ENCODE measurements at places on chromosomes 3 and 15. TPM values are rescaled to one million over a fixed set of nuclear protein-coding genes. Genes with fewer than 3 reads are reported as not detected.

DNA sequence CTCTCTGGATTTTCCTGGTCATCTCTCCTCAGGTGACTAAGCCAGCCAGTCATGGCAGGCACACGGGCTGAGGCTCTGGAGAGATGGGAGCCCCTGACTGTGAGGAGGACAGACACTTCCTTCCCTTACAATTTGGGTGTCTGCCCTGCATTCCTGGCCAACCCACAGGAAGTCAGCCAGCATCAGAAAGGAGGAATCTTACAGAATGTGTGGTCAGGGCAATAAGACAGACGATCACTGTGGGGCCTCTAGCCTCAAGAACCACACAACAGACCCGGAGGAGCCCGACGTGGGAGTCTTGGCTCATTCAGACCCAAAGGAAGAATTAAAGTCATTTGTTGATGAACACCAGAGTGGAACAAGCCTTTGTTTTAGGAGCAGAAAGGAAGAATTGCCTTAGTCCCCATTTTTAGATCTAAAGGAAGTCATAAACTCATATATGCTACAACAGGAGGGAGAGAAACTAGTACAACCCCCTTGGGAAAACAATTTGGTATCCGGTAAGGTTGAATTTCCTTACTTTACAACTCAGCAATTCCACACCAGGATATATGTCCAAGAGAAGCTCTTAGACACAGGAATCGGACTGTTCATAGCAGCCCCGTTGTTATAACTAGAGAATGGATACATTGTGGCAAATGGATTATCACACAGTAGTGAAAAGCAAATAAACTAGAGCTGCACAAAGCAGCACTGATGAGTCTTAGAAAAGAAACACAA lies 62.2 kb downstream of the ABTB1 start:
- H3K27me3 ChIP-seq: peaks cover 47% of the 10 kb centered on the region
- no peak for DNase-seq
- no peak overlapping the region for H3K4me3 ChIP-seq
- H3K4me1 ChIP-seq: peaks cover 10% of the 10 kb centered on the region
- H3K36me3 ChIP-seq: no peaks in the 10 kb centered on the region

DNA sequence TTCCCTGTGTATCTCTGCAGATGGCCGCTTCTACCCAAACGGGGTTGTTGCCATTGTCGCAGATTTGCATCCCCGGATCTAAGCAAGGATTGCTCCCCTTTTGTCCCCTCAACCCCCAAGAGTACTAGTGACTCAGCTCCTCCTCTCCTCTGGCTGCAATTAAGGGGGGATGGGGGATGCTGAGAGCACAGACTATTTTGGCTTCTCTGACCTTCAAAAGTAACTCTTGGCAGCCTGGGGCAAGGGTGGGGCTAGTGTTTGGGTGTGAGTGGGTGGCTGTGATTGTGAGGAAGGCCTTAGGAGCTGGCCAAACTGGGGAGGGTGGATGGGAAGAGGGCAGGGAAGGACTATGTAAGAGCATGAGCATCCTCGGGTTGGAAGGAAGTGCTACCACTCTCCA lies 1.2 kb upstream of the MAP1A start:
- peaks cover 25% of the 10 kb centered on the region for H3K4me1 ChIP-seq
- no peak for DNase-seq
- H3K4me3 ChIP-seq: no peak overlapping the region

DNA sequence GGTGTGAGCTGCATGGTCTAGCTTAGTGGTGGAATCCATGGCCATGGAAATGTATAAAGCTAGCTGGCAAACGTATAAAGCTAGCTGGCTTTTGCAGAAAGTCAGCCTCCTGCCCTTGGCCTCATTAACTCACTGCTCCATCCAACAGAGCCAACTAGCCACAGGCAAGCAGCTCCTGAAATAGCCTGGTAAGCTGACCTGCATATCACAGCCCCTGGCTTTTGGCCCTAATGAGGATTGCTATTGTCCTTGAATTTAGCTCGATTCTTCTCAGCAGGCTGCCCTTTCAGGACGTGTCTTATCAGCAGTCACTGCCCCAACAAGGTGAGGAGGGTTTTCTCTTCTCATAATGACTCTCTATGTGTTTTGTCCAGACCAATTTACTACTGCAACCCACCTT lies 446.8 kb downstream of the WDR72 start:
- no peak for DNase-seq
- H3K4me1 ChIP-seq: peaks cover 24% of the 10 kb centered on the region
- no peaks in the 10 kb centered on the region for H3K36me3 ChIP-seq
- H3K27ac ChIP-seq: peak overlapping the region; percentile 13
- no peak overlapping the region for H3K4me3 ChIP-seq

GRCh38 chr3:196513697-196514349 lies 1.3 kb downstream of the SMCO1 start:
- no peak overlapping the region for H3K27ac ChIP-seq
- DNase-seq: no peak
- no peak overlapping the region for H3K4me3 ChIP-seq
- H3K4me1 ChIP-seq: no peaks in the 10 kb centered on the region

DNA sequence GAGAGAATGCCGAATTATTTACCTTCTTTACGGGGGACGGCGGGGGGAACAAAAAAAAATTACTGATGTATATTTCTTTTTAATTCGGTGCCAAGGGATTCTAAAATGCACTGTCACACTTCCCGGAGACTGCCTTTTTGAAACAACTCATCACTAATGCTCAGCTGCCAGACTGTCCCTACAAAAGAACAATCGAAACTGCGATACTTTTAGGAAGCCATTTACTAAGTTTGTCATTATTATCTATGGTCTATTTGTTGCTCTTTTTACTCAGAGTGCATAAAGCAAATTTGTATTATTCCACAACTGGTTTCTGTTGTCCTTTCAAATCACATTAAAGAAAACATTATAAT lies 60.8 kb downstream of the TM4SF4 start:
- H3K4me3 ChIP-seq: no peak overlapping the region
- no peak for DNase-seq
- peak overlapping the region; percentile 75 for H3K27ac ChIP-seq
- peaks cover 39% of the 10 kb centered on the region for H3K4me1 ChIP-seq

DNA sequence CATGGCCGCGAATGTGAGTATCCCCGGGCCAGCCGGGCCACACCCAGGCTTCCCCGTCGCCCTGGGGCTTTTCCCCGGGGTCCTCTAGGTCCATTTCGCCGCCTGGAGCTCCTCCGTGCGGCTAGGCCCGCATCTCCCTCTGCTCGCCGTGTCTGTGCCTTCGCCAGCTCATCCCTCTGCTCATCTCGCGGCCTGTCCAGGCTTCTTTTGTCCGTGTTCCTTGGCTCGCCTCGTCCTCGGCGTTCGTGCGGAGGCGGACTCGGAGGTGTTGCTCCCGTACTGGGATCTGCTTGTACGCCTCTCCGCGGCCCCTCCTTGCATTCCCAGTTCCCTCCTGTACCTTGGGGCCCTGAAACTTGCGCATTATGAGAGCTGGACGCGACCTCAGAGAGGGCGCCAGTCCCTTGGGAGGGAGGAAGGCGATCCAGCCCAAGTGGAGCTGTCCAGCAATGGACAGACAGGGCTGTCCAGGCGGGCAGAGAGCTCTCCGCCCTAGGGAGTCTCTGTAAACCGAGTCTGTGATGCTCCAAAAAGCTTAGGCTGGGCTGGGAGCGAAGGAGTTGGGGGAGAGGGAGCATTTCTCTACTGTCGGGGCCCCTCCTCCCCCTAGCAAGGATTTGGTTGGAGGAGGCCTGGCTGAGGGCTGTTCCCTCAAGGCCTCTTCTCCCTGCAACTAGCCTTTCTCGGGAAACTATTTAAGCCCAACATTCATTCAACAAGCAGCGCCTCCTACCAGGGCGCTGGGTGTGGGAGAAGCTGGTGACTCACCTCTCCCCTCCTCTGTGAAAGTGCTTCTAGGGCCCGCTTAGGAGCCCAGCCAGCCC lies 553 bp downstream of the TMEM43 start:
- peak; percentile 41 for DNase-seq
- peaks cover 19% of the 10 kb centered on the region for H3K4me1 ChIP-seq
- H3K4me3 ChIP-seq: peak overlapping the region; percentile 92
- peak overlapping the region; percentile 100 for H3K27ac ChIP-seq

GRCh38 chr3:33377931-33378330 lies 62.3 kb downstream of the UBP1 start:
- H3K4me1 ChIP-seq: no peaks in the 10 kb centered on the region
- no peaks in the 10 kb centered on the region for H3K27me3 ChIP-seq
- H3K27ac ChIP-seq: peak overlapping the region; percentile 69
- peaks cover 21% of the 10 kb centered on the region for H3K36me3 ChIP-seq
- H3K4me3 ChIP-seq: no peak overlapping the region
- DNase-seq: no peak

DNA sequence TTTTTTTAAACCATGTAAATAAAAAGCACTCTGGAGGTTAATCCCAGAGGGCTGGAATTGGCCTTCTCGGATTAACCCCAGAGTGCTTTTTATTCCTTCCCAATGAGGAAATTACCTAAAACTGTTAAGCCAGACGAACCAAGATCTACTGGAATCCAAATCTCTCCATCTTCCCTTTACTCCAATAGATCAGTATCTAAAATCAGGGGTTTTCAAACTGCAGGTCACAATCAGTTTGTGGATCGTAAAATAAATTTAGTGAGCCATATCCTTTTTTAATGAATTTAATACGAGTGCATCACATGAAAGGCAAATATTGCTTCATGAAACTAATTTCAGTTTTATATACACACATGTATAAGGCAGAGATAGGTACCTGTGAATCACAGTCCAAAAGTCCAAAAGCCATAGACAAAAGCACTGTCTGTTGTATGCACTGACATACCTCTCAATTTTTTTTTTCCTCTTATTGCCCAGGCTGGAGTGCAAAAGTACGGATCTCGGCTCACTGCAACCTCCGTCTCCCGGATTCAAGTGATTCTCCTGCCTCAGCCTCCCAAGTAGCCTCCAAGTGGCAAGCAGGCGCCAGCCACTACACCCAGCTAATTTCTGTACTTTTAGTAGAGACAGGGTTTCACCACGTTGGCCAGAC lies 61.3 kb downstream of the TBL1XR1 start:
- no peak overlapping the region for H3K4me3 ChIP-seq
- peaks cover 14% of the 10 kb centered on the region for H3K4me1 ChIP-seq
- no peak for DNase-seq
- H3K27ac ChIP-seq: no peak overlapping the region
- peaks cover 15% of the 10 kb centered on the region for H3K36me3 ChIP-seq

DNA sequence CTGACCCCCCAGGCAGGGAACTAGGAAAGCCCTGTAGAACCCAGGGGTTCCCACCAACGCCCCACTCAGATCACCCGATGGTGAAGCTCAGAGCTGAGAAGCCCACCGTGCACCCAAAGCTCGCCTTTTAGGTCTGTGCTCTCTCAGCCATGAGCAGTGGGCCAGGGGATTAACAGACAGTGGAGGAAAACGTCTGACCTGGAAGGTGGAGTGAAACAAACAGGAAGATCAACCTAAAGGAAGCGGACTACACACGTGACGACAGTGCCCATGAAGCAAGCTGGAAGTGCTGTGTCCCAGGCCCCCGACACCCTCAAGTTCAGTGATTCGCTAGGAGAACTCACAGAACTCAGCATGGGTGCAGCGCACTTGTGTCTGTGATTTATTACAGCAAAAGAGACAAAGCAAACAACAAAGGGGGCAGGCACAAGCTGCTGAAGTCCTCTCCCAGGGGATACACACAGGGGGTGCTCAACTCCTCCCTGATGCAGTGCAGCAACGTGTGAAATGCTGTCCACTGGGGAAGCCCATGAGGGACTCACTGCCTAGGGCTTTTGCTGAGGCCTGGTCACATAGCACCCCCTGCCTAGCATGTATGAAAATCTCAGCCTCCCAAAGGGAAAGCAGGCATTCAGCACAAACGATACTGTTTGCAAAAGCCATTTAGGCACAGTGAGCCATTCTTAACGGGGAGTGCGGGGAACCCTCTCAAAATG lies 43.5 kb downstream of the CFAP92 start:
- H3K27me3 ChIP-seq: no peaks in the 10 kb centered on the region
- H3K4me3 ChIP-seq: no peak overlapping the region
- peaks cover 7% of the 10 kb centered on the region for H3K4me1 ChIP-seq
- DNase-seq: no peak
- peaks cover 1% of the 10 kb centered on the region for H3K36me3 ChIP-seq

GRCh38 chr3:154378311-154378710 lies 51.7 kb downstream of the GPR149 start:
- H3K4me3 ChIP-seq: no peak overlapping the region
- no peaks in the 10 kb centered on the region for H3K4me1 ChIP-seq
- H3K27ac ChIP-seq: no peak overlapping the region
- no peaks in the 10 kb centered on the region for H3K27me3 ChIP-seq
- DNase-seq: no peak

DNA sequence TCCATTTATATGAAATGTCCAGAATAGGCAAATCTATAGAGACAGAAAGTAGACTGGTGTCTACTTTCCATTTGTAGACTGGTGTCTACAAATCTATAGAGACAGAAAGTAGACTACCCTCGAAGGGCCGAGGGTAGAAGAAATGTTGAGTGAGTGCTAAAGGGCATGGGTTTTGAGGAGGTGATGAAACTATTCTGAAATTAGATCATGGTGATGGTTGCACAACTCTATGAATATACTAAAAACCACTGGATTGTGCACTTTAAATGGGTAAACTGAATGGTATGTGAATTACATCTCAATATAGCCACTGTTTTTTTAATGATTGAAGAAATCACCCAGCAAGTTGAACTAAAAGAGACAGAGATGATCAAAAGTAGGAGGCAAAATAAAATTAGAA lies 27.9 kb downstream of the TP53BP1 start:
- H3K36me3 ChIP-seq: peaks cover 18% of the 10 kb centered on the region
- no peak overlapping the region for H3K4me3 ChIP-seq
- H3K27ac ChIP-seq: no peak overlapping the region
- no peak for DNase-seq
- no peaks in the 10 kb centered on the region for H3K4me1 ChIP-seq
- H3K27me3 ChIP-seq: no peaks in the 10 kb centered on the region

- H3K27ac ChIP-seq: no peak overlapping the region
- H3K4me1 ChIP-seq: peaks cover 4% of the 10 kb centered on the region
- H3K36me3 ChIP-seq: no peaks in the 10 kb centered on the region
- no peak overlapping the region for H3K4me3 ChIP-seq
- no peak for DNase-seq
Observed at GRCh38 chr3:115982629-115983028, 359.3 kb downstream of the GAP43 start.

DNA sequence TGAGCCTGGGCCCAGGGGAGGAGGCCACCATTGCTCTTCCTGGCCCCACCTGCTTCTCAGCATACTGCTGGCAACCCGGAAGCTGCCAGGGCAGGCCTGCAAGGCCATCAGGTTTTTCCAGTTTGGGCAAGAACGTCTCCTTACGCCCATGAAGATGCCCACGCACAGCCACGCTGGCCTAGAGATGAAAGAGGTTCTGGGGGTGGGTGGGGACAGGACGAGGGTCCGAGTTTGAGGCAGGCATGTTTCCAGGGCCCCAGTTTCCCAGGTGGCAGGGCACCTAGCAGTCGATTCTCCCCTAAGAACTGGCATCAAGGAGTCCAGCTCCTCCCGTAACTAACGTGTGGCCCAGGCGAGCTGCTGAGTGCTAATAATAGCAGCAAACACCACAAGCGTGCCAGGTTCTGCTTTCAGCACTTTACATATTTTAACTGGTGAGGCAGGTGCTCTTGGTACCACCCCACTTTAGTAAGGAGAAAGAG lies 45.8 kb downstream of the ZNF710 start:
- H3K4me3 ChIP-seq: no peak overlapping the region
- peaks cover 5% of the 10 kb centered on the region for H3K36me3 ChIP-seq
- no peak overlapping the region for H3K27ac ChIP-seq

LARP6 gene
- total RNA-seq: 17.5 TPM

MUC13 gene
- total RNA-seq: not detected

GRCh38 chr15:73784291-73784690 lies 31.1 kb upstream of the INSYN1 start:
- no peak overlapping the region for H3K27ac ChIP-seq
- peaks cover 12% of the 10 kb centered on the region for H3K27me3 ChIP-seq
- no peak overlapping the region for H3K4me3 ChIP-seq
- H3K36me3 ChIP-seq: no peaks in the 10 kb centered on the region

- peaks cover 24% of the 10 kb centered on the region for H3K27me3 ChIP-seq
- no peak overlapping the region for H3K27ac ChIP-seq
- no peak overlapping the region for H3K4me3 ChIP-seq
- no peaks in the 10 kb centered on the region for H3K36me3 ChIP-seq
- H3K4me1 ChIP-seq: no peaks in the 10 kb centered on the region
- DNase-seq: no peak
Observed at GRCh38 chr15:77538027-77538451, 94.7 kb downstream of the LINGO1 start.
